ENCODE measurements at places on chromosomes 1 and 21.

GRCh38 chr1:101379950-101380349 is 143.1 kb downstream of the S1PR1 start:
- no peak for DNase-seq

- DNase-seq = no peak
Measured at GRCh38 chr1:221873673-221874072, 131.8 kb upstream of the DUSP10 start.

DNA sequence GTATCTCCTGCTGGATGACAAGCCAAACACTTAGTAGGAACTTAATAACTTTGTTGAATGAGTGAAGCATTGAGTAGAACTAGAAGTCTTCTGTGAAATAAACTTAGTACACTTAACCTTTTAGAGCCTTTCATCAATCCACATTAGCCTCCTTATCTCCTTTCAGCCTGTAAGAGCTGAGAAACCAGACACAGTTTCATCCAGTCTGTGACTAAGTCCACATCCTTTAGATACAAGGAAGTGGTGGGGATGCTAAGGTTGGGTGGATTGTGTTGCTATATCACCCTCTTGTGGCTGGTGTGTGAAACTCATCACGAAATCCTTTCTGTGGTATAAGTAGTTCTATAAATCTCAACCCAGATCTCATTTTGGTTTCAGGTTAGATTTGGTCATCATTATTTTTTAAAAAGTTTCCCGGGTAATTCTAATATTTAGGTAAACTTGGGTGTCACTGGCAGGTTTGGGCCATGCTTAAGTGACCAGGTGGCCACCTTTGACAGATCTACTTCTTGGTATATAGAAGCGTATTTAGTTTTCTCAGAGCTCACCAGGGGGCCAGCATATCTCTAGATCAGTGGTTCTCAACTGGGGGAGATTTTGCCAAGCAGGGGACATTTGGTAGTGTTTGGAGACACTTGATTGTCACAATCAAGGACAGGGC is 27.8 kb upstream of the CD84 start:
- DNase-seq = peak; percentile 26

DNA sequence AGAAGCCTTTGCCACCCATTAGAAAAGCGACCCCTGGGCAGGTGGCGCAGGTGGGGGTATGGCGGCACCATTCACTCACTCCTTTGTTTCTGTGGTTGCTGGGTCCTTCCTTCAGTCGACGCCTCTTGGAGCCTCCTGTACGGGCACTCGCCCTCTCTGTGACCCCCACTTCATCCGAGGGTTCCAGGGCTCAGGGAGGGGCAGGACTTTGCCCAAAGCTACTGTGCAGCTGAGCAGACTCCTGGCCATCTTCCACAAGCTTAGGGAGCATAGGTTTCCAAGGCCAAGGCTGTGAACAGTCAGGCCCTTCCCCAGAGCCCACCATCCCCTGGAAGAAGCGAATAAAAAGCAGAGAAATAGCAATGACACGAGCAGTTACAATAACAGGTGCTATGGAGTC is 190.7 kb upstream of the ARHGEF16 start:
- DNase-seq = no peak

DNA sequence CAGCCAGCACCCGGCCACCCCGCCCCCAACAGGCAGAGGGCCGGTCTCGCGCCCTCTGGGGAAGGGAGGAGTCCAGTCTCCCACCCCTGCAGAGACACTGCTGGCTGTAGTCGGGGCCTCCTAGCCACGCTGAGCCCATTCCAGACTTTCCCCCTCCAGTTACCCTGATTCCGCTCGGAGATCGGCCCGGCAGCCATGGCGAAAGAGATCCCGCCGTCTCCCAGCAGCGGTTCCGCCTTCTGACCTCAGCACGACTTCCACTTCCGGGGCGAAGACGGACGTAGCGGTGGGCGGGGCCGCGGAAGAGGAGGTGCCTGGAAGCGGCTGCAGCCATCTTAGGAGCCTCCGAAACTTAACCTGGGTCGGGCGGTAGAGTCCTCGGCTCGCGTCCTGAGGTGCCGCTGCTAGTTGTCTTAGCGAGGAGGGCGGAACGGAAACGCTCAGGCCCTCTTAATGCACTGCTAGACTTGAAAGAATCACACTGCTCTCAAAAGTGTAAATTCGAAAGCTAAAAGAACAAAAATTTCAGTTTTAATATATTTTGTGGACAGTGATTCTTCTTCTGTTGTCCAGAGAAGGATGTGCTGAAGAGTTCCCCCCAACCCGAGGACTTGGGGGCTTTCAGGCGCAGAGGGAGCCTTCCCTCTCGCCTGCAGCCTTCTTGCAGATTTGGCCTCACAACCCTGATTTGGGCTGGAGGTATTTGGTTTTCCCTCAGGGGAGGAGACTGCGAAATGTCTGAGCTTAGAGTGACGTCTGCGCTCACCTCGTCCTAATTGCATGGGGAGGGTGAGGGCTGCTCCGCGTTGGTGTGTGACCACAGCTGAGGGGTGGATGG is at the start of gene SF3B4:
SF3B4 (minus strand) TSS at position 241 of the 838 bp plus-strand sequence; CDS start at position 197, 44 bp downstream.
- peak; percentile 79 for DNase-seq

DNA sequence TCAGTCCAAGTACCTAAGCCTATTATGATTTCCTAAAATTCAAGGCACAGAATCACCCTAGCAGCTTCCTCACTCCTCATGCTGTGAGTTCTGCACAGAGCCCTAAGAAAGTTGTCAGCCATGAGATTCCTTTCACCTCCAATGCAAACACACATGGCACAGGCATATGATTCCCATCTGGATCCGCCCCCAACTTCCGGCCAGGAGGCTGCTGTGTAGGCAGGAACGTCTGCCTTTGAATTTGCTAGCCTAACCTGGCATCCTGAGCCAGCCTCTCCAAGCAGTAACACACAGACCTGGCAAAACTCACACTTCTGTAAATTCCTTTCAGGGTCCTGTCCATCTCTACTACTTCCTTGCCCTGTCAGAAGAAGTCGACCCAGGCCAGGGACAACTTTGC is 521.1 kb upstream of the BEND5 start:
- no peak for DNase-seq

- DNase-seq = no peak
Measured at GRCh38 chr1:89746424-89747149, 74.2 kb upstream of the LRRC8D start.

DNA sequence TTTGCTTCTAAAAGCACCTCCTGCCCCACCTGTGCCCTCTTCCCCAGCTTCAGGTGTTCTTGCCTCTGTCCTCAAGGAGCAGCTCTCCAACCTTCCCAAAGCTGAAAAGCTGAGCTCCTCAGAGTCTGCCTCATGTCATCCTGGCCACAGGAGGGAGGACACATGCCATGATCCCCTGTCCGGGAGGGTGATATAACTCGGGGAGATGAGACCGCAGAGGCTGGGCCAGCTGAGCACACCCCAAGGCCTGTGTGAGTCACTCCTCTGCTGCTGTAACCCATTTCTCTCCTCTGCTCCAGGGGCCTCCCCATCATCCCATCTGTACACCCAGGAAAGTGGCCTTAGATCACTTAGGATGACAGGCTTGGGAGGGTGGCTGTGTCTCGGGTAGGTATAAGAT is 49.8 kb downstream of the EPHB2 start:
- DNase-seq = no peak

DNA sequence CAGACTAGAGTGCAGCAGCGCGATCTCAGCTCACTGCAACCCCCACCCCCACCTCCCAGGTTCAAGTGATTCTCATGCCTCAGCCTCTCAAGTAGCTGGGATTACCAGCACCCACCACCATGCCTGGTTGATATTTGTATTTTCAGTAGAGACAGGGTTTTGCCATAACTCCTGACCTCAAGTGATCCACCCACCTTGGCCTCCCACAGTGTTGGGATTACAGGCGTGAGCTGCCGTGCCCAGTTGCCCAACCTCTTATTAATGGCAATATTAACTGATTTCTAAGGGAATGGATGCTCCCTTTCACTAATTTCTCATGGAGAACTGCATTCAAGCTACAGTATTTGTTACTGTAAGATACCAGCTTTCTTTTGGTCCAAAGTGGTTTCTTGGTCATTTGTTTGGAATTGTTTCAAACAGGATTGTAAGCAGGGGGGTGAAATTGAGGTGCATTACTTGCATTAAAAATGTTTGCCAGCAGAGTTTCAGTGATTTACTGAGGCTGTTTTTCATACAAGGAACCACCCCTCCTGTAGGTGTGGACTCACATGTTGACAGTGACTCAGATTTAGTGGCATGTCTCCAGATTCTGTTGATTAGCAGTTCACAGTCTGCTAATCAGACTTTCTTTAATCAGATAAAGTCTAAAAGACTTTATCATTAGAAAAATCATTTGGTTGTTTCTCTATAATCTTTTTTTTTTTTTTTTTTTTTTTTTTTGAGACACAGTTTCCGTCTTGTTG is 3.9 kb upstream of the TGFBR3 start:
- DNase-seq = no peak

- no peak for DNase-seq
Measured at GRCh38 chr1:247357052-247357780, 25.5 kb upstream of the ZNF496 start.

GRCh38 chr1:221602830-221603229 is 139.1 kb downstream of the DUSP10 start:
- no peak for DNase-seq

- DNase-seq = no peak
Measured at GRCh38 chr1:160206421-160207117, 1.4 kb downstream of the PEA15 start.

DNA sequence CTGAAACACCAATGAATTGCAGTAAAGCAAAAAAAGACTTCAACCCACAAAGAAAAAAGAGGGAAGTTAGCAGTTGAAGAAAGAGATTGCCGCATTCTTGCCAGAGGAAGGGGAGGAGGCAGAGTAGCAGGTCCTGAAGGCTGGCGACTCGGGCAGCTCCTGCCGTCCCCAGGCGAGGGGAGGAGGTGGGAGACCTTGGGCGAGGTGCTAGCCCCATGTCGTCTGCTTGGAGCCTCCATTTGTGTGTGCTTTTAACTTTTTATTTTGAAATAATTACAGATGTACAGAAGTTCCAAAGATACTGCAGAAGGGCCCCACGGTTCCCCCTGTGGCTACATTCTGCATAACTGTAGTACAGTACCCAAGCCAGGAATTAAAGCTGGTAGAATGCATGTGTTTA is 6.7 kb downstream of the TRPM2 start:
- DNase-seq = no peak

- DNase-seq = no peak
Measured at GRCh38 chr1:25167269-25168192, 64.8 kb downstream of the SYF2 start.

DNA sequence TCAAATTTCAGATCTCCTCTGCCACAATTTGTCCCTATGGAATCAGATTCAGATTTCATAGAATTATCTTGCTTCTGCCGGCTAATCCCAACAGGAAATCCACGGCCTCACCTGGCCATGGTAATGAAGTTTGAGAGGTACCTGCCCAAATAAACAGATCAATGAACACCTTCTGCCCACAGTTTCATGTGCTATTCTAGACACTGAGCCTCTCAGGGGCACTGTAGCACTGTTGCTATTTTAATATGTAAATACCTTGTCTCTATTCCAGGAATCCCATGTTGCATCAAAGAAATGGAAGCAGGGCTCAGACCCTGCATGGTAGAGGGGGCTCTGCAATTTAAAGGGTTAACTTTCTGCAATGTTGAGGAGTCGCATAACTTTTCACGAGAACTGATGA is 593.1 kb downstream of the PTBP2 start:
- no peak for DNase-seq

GRCh38 chr1:161198194-161198896 is 509 bp downstream of the ADAMTS4 start:
- DNase-seq = peak; percentile 38
